T-helper 2 cell treated with Interferon-gamma antibody and Interleukin-4, amounts not matched to agents 100 ng/mL and 5 ng/mL, for 36 hours (primary cell): ENCODE measurements at places on chromosomes 1 and 21. TPM values are rescaled to one million over a fixed set of nuclear protein-coding genes. Genes with fewer than 3 reads are reported as not detected.

CD101 gene
- 1.2 and 2.0 TPM in 2 replicates for total RNA-seq

CRYAA gene
- total RNA-seq: not detected in 2 replicates

CDA gene
- total RNA-seq: not detected in 2 replicates

WNT3A gene
- not detected in 2 replicates for total RNA-seq

LCE3D gene
- not detected in 2 replicates for total RNA-seq

BSND gene
- total RNA-seq: not detected in 2 replicates

KIF21B gene
- total RNA-seq: 87.2 and 90.6 TPM in 2 replicates

CLCA4 gene
- total RNA-seq: not detected in 2 replicates

LRRC38 gene
- not detected in 2 replicates for total RNA-seq
